Activated CD8-positive, alpha-beta memory T cell treated with anti-CD3 and anti-CD28 coated beads, Interleukin-2, amount 10 ng/mL, durations not matched to agents 7 days and 5 days (primary cell): ENCODE measurements at places on chromosomes 1 and 21.

GRCh38 chr1:53065391-53065790 lies 3.4 kb downstream of the PODN start:
- DNase-seq: peak; percentile 27

GRCh38 chr1:42734201-42735035 lies 5.6 kb downstream of the CLDN19 start:
- no peak for DNase-seq

DNA sequence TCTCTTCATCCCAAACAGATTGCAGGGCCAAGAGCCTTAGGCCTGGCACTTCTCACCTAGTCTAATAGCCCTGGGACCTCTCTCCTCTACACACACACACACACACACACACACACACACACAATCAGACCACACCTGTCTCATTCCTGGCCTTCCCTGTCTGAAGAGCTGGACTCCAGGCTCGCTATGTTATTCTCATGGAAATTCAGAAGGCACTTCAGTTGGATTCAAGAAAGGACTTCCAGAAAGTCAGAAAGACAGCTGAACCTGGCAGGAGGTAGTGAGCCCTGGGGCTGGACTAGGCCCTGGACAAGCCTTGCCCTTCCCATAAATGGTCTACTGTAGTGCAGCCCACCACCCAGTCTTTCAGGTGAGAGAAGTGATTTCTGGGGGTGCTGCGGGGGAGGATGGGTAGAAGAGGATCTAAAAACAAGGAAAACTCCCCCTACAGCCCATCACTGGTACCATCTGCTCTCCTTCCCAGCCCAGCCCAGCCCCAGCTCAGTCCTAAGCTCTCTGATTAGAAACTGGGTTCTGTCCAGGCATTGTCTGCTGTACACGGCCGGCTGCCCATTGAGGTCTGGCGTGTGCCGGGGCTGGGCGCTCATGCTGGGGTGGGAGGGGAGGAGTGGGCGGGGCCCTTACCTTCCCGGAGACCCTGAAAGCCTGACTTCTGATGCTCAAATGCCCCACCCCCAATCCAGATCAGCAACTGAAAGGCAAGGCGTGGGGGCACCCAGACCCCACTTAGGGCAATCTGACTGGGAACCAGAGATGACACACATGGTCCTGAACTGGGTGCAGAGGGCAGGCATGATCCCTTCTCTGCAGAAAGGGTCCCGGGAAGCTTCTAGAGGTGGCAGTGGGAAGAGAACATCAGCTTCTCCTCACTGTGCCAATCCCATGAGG lies 2.5 kb downstream of the KIF21B start:
- DNase-seq: peak; percentile 75

DNA sequence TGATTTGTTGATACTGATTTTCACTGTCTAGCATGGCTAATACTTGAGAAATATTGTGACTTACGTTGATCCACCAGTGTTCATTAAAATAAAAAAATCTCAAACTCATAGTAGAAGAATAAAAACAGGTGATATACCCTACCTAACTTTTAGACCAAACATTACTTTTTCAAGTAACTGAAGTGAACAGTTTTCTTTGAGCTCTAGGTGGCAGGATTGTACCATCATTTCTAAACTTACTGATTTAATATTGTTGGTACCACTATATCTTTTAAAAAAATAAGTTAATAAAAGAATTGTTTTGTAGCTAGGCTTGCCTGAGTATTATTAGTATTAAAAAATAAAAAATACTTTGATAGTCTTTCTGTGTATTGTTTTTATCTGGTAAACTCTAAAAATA lies 21.5 kb downstream of the CDC73 start:
- no peak for DNase-seq

DNA sequence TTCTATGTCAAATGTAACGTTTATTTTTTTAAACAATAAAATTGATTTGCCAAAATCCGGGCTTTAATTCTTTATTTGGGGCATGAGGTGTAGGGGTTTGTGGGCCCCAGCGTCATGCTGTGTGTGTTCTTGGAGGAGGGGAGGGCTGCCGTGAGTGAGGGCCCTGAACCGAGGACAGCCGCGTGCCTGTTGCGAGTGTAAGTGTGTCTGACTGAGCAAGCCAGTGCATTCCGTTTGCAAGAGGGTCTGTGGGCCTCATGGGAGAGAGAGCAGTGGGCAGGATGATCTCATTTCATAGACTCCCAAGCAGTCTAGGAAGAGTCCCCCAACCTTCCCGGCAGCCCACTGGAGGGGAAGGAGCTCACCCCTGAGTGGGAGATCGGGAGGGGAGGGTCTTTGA lies 21.4 kb upstream of the SPSB1 start:
- no peak for DNase-seq

DNA sequence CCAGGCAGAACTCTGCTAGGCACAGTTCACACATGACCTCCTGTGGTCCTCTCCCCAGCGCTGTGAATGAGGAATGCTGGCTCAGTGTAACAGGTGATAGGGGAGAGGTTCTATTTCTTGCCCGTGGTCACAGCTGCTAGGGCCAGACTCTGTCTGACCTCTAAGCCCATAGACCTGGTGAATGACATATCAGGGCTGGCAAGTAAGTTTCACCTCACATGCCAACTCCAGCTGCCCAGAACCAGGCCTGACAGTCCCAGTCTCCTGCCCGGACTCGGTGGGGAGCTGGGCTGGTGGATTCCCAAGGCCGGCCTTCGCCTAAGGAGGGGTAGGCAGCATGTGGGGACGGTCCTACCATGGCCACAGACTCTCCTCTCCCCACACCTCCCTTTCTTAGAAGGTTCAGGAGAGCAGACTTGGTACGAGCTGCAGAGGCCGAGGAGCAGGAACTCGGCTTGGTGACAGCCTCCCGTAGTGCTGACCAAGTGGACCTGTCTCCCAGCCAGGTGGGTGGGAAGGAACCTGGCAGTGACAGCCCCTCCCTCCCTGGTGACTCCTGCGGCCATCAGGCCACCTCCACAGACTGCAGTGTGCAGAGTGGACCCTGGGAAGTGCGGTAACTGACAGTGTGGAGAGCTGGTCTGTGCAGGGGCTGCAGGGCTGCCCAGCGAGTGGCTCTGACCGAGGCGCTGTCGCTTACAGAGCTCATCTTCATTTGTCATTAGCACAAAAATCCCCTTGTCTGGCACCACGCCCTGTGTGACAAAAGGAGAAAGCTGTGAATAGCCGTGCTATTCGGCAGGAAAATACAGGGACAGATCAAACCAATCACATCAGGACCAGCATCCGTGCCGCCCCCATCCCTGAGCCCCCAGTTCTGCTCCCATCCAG lies 74.6 kb downstream of the SCCPDH start:
- no peak for DNase-seq

GRCh38 chr1:201169203-201169602 lies 14.9 kb upstream of the TMEM9 start:
- no peak for DNase-seq

- no peak for DNase-seq
Measured at GRCh38 chr1:116852910-116853309, 56.8 kb upstream of the PTGFRN start.
